ENCODE measurements at places on chromosomes 5 and 9.

GRCh38 chr9:32647671-32648070 is 12.2 kb upstream of the TAF1L start:
- no peak for DNase-seq

- no peak for DNase-seq
Observed at GRCh38 chr5:177309351-177310191, 2.1 kb downstream of the MXD3 start.

DNA sequence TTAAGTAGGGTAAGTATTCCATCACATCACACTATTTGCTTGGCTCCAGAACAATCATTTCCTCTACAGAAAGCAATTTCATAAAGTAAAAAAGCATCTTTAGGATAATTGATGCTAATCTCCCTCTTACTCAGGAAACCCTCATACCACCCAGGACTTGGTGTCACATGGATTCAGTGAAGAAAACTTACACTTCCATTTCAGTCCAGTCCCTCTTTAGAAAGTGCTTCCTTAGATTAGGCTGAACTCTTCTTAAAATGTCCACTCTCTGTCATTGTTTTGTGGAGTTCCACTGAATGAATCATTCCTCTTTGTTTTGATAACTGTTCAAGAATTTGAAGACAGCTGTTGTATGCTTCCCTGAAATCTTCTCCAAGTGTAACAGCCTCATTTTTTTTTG is 144.0 kb upstream of the ZNF462 start:
- peak; percentile 54 for DNase-seq

- DNase-seq: peak; percentile 11
Observed at GRCh38 chr5:52356311-52356918, 431.3 kb upstream of the ITGA1 start.

GRCh38 chr5:102483736-102484135 is 15.1 kb downstream of the SLCO6A1 start:
- DNase-seq: peak; percentile 38

- DNase-seq: no peak
Observed at GRCh38 chr5:50766967-50767366, 100.5 kb downstream of the PARP8 start.

DNA sequence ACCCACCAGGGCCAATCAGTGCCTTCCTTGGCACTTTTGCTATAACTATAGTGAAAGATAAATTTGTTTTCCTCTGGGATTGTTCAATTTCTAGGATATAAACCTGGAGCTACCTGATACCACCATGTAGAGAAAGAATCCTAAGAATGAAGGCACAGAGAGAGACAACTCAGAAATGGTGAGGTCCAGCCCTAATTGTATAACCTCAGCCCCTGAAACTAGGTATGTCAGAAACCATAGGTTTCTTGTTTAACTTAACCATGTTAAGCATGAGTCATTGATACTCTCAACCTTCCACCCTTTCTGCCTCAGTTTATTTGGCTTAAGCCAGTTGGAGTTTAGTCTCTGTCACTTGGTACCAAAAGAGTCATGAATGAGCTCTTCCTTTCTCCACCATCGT is 4.6 kb upstream of the SPZ1 start:
- DNase-seq: no peak

All from HS-5 (cell line).